AG08396 (cell line): ENCODE measurements at places on chromosomes 2 and 18.

GRCh38 chr2:2328848-2329247, 2.2 kb downstream of the MYT1L start:
- DNase-seq, result no peak

DNA sequence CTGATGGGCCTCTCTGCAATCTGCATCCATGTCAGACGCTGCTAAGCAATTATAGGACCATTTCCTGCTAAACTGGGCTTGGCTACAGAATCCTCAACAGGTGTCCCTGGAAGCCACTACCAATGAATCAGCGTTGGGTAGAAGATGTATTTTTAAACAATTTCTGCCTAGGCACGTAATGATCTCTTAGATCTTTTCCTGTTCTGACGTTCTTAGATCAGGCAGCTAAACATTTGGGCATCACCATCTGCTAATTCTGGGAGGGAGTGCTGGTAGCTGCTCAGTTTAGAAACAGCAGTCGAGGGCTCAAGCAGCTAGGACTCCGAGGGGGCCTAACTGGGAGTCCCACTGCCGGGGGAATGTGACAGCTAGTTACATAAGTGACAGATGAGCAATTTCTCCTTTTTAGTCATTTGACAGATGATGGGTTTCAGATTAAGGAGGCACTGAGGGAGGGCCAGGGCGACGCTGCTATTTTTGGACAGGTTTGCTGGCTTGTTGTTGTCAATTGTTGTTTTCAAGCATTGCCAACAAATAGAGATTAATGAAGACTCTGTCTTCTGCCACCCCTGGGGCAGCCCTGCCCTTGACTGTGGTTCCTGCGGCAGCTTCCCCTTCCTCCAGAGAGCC, 92.7 kb downstream of the MRO start:
- DNase-seq, result no peak

DNA sequence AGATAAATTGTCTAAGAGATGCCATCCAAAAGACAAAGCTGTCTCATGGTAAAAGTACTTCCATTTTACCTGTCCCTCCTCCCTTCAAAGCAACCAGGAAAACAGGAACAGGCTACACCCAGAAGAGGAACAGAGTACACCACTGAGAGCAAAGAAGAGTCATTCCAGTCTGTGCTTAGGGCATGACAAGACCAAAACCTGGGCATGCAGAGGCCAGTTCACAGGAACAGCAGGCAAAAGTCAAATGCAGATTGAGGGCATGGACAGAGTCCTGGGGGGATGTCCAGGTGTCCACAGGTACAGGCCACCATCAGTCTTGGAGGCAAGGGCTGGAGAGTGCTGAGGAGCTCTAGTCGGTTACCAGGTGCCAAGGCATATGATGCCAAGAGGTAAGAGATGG, 23.7 kb downstream of the PLEK start:
- no peak for DNase-seq

GRCh38 chr2:32594573-32594972, 33.3 kb upstream of the TTC27 start:
- DNase-seq, result no peak

- peak; percentile 17 for DNase-seq
Measured at GRCh38 chr18:54805571-54806334, 22.5 kb upstream of the RAB27B start.

DNA sequence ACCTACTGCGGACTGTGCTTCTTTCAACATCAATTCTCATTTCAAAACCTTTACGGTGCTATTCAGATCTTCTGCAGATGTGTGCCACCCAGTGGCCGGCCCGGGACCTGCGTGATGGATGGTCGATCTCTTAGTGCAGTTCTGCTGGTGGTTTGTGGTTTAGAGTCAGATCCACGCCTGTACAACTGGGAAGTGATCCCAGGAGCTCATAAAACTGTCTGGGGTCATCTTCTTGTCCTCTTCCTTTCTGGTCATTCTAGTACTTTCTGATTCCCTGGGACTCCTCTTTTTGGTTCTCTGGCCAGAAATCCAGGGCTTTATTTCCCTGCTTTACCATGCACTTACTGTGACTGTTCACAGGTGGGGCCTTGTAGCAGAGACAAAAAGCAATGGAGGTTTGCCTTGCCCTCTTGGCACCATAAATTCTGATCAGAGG, 15.8 kb upstream of the SELENOI start:
- peak; percentile 76 for DNase-seq

DNA sequence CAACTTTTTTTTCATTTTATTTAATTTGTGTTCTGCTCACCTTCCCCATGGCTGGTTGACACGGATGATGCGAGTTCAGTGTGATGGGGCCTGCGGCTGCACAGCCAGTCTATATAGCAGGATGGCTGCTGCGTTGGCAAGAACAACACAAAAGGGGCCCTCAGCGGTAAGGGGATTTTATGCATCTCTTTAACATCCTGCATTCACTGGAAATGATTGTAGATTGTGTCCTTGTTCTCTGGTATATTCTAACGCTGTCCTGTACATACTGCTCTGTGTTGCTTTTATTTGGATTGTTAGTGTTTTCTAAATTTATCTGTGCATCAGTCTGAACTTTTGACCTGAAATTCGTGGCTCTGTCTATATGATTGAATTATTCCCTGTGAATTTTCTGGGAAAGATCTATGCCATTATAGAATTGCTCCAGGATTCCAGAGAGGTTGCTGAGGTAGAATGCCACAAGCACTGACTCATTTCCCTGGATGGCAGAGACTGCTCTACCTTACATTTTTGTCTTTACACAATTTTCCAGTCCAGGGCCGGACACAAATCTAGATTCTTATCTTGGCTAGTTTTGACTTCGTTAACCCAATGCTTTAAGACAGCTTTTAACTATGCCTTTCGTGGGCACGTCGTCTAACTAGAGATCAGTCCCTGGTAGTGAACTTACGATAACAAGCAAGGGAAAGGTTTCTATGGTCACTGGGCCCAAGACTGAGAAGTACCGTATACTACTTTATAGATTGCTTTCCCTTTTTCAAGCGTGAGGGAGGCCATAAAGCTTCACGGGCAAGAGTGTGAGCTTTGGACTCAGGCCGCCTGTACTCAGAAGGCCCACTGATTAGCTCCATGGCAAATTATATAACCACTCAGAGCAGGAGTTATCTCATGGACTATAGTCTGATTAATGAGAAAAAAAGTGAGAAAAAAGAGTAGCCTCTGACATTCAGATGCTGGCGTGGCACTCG, at the start of gene CRYGC:
Gene CRYGC (minus strand): TSS at position 85 of the 968 bp plus-strand sequence. CDS start 36 bp downstream, at position 49.
- DNase-seq, result no peak

DNA sequence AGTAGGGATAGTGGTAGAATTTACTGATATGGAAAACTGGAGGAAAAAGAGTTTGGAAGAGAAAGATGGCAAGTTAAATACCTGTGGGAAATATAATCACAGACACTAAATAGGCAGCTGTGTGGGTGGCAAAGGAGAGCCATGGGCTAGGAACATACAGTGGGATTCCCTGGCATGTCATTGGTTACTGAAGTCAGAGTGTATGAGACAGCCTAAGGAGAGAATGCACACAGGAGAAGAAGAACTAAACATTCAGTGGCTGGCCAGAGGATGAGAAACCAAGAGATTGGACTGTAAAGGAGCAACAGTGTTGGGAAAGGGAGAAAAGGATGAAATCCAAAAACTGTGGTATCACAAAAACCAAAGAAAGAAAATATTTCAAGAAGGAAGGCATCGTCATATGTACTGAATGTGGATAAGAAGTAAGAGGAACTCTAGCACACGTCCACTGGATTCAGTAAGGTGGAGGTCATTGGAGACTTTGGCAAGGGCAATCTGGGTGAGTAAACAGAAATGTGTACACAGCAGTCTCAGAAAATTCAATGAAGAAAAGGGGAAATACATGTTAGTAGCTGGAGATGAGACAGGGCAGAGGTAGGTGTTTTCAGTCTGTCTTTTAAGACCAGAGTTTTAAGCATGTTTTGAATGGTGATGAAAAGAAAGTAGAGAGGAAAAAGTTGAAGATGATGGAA, 83.3 kb downstream of the SPIRE1 start:
- DNase-seq, result no peak

GRCh38 chr2:33015421-33016142, 68.8 kb downstream of the LTBP1 start:
- peak; percentile 60 for DNase-seq

DNA sequence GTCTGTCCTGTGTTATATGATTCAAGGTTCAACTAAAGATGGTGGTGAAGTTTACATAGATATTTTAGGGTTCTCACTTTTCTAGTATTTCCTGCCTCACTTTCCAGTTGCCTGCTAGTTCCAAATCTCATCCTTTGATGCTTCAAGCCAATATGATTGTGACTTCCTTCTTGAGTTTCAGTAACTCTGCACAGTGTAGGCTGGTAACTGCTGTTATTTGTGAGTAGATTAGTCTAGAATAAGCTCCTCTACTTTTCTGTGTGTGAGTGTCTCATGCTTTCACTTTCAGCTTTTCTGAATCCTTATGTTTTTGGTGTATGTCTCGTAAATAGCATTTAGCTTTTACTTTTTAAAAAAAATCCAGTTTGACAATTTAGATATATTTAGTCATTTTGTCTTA, 42.6 kb downstream of the GALNT1 start:
- DNase-seq, result no peak

- DNase-seq, result no peak
Measured at GRCh38 chr2:239299218-239299939, 101.4 kb downstream of the HDAC4 start.

DNA sequence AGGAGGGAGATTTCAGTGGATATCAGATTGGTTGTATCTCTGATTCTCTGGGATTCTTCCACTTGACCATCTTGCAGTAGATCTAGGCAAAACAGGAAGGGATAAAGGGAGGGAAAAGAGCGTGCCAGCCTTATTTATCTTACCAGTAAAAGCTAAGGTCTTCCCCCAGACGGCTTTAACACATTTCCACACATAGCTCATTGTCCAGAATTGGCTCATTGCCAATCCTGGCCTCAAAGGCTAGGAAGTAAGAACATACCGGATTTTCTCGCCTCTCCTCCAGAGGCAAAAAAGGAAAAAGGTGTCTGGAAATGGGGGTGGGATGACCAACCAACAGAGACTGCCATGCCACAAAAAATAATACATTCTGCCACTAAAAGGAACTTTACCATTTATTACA, 411.6 kb upstream of the NRP2 start:
- DNase-seq, result no peak

- DNase-seq, result no peak
Measured at GRCh38 chr2:230447455-230448451, 31.8 kb downstream of the SP100 start.

GRCh38 chr2:43559391-43560230, 36.2 kb downstream of the THADA start:
- DNase-seq, result no peak

GRCh38 chr2:196249860-196250259, 78.5 kb upstream of the STK17B start:
- DNase-seq, result no peak

- DNase-seq, result peak; percentile 40
Measured at GRCh38 chr2:195657634-195658540, 861 bp downstream of the SLC39A10 start.

DNA sequence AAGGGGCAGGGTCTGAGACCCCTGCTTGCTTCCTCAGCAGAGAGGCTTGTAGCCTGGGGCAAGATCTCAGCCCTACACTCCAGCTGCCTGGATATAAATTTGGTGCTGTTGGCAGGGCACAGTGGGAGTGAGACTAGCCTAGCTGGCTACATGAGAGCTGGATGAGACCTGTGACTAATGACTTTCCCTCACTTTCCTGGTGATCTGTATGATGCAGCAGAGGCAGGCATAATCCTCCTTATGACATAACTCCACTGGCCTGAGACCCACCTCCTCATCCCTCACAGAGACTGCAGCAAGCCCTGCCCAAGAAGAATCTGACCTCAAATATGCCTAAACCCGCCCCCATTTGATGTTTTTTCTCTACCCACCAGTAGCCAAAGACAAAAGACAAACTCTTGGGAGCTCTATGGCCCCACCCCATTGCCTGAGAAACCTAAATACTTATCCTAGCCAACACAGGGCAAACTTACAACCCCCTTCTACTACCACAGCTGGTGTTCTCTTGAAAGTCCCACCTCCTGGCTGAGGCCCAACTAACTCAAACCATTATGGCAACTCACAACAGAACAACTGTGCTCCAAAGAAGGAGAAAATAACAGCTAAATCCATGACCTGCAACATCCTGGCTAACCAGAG, 102.7 kb downstream of the NR4A2 start:
- no peak for DNase-seq

DNA sequence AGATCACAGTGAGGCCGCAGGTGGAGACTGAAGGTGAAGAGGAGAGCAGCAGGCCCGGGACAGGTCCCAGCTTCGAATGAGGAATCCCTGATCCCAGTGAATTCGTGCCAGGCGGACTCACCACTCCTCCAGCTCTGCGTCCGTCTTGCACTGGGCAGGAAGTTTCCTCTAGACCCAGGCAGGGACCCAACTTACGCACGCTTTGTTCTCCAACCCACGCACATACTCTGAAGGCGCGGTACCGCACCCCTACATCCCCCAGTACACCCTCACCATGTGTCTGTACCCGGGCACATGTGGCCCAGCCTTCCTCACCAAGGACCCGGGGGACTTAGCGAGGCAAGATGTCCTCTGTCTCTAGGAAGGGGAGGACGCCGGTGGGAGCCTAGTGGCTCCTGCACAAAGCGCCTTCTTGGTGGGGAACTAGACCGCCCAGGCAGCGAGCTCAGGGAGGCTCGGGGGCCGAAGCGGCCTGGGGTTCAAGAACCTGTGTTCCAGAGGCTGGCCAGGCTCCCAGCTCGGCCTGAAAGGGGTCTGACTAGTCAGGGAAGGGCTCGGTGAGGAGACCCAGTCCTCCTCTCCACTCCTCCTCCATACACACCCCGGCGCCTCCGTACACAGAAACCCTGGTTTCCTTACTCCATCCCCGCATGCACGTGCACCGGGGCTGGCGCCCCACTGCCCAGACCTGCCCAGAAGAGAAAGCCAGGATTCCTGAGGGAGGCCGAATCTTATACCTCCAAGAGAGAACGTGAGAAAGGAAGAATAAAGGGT, 38.3 kb upstream of the ATP6V1B1 start:
- no peak for DNase-seq

DNA sequence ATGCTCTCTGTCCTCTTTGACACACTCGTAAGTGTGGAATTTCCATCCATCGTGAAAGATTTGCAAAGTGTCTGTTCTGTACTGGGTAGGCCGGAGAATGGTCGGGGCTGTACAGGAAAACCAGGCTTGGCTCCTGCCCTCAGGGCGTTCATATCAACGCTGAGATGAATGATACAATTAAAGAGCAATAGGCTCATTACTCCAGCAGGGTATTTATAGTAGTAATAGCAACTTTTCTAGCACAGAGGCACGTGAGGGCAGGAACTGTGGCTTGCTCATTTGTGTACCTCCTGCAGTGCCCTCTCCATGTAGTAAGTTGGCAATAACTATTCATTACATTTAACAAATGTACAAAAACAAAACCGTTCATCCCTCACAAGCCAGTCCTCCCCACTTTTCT, 5.3 kb upstream of the NCK2 start:
- DNase-seq, result no peak
